ENCODE measurements at places on chromosomes 4 and X.

GRCh38 chrX:142663330-142664095, 362.2 kb upstream of the SPANXN4 start:
- no peak for DNase-seq

GRCh38 chrX:18931972-18932371, 51.9 kb downstream of the PHKA2 start:
- no peak for DNase-seq

DNA sequence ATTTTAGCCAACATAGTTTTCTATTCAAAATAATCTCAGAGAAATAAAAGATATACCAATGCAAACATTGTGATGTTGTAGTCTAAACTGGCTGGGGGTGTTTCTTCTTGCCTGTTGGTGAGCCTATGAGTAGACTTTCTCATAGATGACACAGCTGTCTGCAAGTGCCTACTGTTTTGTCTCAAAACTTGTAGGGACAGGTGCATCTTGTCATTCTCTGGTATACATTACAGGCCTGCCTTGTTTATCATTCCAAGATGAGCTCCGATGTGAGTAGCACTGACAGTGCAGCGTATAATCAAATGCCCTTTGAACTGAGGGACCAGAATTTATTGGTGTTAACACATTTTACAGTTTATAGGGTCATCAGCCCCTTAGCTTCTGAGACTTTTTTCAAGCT, 353.8 kb downstream of the PRDM5 start:
- no peak for DNase-seq

GRCh38 chr4:4856071-4857000, 3.1 kb upstream of the MSX1 start:
- DNase-seq, result no peak

GRCh38 chrX:79259073-79259689, 108.0 kb downstream of the ITM2A start:
- peak; percentile 94 for DNase-seq
